ENCODE measurements at places on chromosomes 6 and 20.

- DNase-seq, result no peak
Observed at GRCh38 chr6:28407401-28407800, 7.9 kb upstream of the ZSCAN12 start.

DNA sequence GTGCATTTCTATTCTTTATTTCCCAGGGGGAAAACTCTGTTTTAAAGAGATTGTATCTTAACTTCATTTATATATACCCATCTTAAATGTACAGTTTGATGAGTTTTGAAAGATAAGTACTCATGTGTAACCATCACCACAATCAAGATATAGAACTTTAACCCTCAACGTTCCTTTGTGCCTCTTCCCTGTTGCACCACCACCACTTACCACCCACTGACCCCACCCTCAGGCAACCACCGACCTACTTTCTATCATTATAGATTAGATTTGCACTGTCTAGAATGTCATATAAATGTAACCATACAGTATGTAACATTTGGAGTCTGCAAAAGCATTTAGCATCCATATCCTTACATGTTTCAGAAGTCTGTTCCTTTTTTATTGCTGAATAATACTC, 121.0 kb downstream of the RTN4IP1 start:
- no peak for DNase-seq

DNA sequence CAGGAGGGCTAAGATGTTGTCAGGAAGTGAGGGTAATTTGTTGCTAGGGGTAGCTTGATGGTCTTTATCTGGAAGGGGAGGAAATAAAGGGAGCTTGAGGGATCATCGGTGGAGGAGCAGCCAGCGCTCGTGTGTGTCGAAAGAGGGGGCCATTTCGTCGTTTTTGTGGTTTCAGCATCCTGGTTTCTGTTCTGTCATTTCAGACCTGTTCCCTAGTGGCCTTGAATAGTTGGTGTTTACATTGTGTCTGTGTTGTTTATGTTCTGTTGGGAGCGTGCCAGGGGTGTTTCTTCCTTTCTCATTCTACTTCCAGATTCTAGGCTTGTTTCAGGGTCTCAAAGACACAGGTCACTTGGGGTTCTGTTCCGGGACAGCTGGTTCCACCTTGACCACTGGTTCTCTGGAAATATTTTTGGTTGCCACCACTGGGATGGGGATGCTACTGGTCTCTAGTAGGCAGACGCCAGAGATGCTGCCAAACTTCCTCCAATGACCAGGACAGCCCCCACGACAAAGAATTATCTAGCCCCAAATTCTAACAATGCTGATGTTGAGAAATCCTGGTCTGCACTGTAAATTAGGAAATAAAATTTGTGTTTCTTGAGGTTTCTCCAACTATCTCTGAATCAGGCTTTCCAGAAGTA, 113.9 kb upstream of the NAA20 start:
- DNase-seq, result no peak

- no peak for DNase-seq
Observed at GRCh38 chr6:105121981-105122380, 57.8 kb downstream of the POPDC3 start.

DNA sequence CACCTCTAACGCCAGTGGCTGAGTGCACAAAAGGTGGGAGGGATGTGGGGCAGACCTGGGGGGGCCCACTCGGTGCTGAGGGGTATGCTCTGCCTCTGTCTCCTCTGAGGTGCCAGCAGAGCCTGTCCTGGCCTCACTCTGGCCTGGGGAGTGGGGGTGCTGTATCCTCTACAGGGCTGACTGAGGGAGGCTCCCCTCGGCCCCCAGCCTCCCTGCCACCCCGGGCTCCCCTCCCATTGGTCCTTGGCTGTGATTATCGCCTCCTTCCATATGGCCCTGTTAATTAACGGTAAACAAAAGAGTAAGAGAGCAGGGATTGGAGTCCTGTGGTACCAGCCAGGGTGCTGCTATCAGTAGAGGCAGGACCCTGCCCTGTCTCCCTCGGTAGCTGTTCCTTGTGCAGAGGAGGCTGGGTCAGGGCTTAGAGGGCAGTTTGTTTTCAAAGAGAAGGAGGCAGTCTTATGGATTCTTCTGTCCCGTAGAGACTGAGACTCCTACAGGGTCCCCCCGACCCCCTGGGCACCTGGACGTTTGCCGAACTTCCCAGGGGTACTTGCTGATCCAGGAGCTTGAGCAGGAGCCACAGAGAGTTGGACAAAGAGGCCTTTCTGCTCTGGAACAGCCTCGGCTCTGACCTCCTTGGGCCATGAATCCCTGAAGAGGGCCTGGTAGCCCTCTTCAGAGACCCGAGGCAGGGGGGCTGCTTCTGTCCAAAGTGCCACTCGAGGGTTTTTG, 1.8 kb downstream of the MYT1 start:
- DNase-seq, result no peak

DNA sequence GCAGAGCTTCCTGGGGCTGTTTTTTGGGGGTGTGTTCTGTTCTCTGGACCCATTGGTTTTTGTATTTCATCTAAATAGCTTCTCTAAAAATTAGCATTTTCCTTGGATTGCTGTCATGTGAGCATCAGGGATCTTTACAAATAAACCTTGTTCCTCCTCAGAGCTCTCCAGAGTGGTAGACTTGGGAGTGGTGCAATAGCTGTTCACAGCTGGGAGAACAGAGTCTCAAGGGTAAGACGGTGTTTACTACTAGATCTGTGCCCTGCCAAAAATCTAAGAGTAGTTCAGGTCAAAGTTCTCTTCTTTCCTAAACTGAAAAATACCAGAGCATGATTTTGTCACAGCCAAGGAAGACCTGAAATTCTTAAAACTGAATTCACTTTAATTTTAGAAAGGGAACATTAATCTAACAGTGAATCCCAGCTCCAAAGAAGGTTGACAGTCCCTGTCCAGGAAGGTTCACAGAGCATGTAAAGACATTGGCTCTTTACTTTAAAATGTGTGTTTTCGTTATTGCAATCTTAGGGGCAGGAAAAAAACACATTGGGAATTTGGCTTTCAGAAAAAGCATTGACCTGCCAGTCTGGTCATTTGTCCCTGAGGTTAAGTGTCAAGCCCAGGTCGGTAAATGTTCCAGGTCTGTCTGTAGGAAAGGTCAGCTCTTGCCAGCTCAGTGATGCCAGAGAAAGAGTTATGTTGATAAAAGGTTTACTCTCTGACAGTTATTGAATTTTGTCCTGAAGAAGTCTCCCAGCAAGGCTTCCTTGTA, 43.3 kb downstream of the VAPB start:
- DNase-seq, result no peak
